ENCODE measurements at places on chromosomes 12 and 14.

- no peak for DNase-seq
These were observed 245.4 kb upstream of the DIO3 start for GRCh38 chr14:101315802-101316296.

DNA sequence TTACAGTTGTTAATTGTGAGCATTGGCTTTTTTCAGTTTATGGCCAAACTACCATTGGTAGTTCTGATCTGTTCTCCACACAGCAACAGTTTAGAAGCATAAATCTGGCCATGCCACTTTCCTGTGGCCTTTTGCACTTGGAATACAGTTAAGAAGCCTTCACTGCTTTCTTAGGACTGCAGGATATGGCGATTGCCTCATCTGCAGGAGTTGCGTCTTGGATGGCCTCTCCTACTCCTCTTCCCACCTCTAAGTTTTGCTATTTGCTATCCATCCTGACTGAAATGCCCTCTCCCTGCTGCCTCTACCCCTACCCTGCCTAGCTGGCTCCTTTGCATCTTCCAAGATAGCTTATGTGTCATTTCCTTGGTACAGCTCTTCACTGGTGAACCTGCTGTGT, 12.8 kb upstream of the BMAL2 start:
- no peak for DNase-seq

DNA sequence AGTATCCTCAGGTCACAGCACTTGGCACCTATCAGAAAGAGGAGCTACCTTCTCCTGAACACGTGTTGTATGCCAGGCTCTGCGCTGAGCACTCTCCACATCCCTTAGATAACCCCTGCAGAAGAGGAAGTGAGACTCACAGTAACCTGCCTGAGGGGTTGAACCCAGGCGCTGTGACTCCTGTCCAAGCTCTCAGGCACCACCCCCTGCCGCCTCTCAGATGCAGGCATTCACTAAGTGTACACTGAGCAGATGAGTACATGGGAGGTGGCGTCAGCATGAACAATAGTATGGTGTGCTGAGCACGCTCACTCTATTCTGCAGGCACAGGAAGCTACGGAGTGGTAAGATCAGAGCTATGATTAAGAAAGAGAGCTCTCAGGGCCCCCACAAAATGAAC, 21.0 kb upstream of the RIC8B start:
- no peak for DNase-seq

DNA sequence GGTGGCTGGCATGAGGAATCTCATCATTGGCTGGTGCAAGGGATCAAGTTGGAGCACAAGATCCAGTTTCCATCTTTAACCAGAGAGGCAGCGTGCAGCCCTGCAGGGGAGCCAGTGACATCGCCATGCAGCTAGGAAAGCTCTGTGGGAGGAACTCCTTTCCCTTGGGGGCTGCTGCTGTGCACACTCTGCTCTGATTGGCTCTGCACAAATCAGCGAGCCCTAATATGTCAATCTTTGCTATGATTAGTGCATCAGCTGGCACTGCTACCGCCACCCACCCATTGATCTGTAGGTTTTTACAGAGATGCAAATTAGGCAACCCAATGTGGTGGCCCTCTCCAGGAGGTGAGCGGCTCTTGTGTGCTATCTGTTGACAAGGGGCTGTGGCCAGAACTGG, 262.6 kb downstream of the PCNX1 start:
- DNase-seq = no peak

DNA sequence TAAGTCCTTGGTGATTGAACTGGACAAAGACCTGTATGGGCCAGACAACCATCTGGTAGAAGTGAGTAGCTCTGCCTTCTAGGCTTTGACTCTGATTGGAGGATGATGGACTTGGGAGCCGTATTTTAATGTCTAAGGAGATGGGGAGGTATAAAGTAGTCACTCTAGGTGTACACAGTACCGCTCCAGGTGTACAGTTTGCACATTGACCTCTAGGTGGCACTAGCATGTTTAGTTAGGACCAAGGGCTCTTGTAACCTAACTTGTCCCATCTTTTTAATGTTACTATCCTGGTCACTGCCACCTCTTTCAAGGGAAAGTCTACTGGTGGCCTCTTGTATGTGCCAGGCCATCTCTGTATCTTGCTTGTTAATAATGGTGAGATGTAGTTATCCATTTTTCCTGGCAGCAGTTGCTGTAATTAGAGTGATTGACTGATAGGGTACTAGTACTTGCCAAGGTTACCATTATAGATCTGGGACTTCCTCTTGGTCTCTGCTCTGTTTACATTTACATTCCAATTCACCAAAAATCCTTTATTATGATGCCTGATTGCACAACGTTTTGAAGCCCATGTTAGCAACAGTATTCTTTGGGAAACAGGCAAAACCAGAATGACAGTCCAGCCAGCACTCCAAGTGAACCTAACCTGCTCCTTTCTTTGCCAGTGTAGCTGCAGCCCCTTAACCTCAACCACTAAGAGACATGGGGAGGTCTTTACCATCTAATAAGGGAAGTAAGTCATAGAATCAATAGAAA, 3.6 kb downstream of the SMARCD1 start:
- DNase-seq = peak; percentile 61

DNA sequence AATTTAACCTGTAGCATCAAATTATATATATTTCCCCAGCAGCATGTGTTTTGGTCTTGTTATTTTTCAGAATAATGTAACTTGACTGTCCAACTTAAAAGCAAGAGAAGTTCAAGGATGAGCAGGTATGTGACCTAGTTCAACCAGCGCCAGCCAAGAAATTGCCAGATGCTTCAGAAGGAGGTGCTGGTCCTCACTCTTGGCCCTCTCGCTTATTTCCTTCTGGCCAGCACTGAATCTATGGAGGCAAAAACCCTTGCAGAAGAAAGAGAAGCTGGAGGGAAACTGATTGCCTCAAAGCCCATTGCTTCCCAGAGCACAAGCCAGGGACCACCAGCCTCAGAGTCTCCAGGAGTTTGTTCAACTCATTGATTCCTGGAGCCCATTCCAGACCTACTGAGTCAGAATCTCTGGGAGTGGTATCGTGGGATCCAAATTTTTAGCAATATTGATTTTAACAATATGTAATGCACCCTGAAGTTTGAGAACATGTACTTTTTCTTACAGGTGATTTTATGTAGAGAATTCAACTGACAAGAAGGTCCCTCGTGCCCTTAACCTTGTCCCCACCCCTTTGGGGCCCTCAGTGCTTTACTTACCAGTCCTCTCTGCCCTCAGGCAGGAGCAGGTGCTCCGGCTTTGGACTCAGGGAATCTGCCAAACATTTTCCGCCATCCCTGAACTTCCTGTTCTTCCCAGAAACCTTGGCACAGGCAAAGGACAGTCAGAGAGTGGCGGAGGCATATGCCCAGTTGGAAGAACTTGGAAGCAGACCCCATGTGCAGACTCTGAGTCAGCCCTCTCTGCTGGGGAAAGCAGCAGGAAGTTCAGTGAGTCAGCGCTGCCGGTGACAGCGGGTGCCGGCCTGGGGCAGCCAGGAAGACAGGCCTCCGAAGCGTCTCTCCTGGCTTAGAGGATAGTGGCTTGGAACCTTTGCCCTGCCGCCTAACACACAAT, 10.4 kb downstream of the BEST3 start:
- DNase-seq = peak; percentile 91

DNA sequence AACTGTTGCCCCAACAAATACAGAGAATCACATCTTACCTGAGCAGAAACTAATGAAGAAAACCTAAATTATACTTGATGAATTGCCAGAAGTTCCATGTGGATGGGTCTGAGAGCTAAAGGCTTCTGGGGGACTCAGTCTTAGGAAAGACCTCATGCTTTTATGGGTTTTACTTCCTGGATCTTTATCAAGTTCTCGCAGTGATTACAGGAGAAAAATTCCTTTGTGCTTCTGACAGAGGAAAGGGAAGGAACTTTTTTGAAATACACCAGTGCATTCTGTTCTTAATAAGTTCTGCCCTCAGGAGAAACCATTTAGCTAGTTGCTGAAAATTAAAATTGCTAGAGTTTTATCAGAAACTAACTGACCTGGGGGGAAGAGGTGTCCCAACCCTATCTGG, 203.9 kb upstream of the KITLG start:
- no peak for DNase-seq

DNA sequence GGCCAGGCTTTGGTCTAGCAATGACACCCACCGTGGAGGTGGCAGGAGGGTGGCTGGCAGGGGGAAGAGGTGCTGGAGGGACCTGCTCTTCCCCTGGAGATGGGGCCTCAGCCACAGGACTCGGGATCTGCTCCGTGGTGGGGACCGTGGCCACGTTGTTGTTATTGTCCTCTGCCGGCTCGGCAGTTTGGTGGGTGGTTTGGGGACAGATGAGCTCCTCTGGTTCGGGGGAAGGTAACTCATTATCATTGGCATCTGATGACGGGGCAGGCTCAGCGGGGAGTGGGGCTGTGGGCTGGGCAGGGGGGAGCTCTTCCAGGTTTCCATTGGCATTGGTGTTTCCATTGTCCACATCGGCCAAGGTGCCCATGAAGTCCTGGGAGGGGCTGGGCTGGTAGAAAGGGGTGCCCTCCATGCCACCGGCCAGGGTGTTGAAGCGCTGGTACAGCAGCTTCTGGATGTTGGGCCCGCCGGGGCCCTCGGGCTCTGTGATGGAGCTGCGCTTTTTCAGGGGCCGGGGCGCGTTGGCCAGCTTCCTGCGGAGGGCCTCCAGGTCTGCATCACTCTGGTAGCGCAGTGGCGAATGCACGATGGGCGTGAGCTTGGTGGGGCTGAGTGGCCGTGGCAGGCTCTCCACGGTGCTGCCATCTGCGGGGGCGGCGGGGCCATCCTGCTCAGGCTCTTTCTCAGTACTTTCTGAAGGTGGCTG, 24.3 kb downstream of the ZFYVE21 start:
- no peak for DNase-seq

DNA sequence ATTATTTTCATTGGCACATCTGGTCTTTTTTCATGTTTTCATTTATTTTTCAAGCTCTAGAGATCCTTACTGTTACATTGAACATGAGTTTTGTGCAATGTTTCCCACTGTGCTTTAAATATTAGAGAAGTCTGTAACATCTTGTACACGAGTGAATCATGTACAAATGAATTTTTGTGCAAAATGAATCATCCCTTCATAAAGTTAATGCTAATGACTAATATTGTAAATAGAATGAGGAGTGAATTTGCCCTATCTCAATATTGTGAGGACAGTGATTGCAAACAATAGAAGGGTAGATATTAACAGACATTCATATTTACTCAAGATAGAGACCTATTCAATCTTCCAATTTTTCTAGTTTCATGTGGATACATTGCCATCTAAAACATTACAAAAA, 463.3 kb upstream of the FOXG1 start:
- no peak for DNase-seq

DNA sequence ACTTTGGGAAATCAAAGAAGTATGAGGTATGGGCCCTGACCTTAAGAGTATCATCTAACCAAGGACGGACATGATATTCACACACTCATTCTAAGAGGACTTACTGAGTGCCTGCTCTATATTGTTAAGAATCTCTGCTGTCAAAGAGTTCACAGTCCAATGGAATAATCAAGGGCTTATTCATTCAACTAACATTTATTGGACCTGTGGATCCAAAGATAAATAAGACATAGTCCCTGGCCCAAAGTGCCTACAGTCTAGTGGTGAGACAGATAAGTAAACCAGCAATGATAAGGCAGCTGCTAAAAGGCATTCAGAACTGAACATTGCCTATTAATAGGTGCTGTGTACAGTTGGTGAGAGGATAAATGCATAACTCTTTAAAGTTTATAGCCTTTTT, 11.0 kb downstream of the WDR20 start:
- no peak for DNase-seq

DNA sequence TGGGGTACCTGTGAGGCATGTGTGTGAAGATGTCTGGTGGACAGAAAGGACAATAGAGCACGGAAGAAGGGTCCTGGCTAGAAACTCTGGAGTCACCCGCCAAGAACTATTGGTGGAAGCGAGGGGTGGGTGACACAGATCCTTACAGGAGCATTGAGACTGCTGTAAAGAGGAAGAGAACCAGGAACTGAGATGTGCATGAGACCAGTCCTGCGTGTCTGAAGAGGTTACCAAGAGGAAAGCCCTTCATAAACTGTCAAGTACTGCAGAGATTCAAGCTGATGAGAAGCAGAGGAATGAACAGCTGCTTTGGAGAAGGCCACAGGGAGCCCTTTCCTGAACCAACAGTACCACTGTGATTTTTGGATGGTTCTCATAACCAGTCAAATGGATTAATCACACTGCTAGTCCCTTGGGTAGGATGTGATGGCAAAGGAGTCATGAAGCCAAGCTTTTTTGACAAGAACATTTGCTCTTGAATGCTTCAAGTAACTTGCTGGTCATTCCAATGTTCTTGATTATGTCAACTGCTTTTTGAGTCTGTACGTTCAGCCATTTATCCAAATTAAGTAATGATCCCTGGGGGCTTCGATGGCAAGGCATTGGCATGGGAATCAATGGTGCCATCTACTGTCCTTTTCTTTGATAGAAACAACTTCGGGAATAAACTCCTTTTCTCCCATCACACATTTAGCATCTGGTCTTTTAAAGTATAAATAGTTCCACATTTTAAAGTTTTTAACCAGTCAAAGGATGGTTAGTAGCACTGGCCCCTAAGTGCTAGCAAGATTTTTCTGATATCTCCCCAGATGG, 42.9 kb downstream of the GPR135 start:
- no peak for DNase-seq

DNA sequence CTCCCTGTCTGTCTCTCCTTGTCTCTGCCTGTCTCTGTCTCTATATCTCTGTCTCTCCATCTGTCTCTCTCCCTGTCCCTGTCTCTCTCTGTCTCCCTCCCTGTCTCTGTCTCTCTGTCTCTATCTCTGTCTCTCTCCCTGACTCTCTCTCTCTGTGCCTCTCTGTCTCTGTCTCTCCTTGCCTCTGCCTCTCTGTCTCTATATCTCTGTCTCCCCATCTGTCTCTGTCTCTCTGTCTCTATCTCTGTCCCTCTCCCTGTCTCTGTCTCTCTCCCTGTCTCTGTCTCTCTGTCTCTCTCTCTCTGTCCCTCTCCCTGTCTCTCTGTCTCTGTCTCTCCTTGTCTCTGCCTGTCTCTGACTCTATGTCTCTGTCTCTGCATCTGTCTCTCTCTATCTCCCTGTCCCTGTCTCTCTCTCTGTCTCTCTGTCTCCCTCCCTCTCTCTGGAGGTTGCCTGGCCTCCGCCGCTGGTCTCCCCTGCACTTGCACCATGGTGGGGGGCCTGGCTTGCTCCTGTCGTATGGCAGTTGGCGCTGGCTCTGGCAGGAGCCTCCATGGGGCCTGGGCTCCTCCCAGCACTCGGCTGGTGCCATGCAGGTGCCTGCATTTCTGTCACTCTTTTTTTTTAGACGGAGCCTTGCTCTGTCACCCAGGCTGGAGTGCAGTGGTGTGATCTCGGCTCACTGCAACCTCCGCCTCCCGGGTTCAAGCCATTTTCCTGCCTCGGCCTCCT, 28.3 kb downstream of the MMP17 start:
- no peak for DNase-seq

DNA sequence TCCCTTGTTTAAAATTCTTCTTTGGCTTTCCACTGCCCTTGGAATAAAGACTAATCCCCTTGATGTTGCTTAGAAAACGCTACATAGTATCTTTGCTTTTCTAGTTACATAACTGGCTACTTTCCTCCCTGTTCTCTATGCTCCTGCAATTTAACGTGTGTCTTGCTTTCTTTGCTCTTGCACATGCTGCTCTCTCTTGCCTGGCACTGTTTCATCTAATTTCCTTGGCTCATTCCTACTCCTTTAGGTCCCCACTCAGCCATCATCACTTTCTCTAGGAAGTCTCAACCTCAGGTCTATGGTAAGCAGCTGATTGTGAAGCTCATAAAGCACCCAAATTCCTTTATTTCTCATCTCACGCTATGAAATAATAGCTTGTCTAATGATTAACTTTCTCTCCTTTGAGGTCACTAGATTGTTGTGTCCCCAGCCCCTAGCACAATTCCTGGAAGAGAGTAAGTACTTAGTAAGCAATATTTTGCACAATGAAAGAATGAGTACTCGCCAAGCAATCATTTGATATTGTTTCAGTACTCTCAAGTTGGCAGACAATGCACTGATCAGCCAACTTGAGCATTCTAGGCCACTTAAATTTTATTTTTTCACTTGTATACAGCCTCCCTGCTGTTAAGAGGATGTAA, 3.3 kb downstream of the ALDH6A1 start:
- DNase-seq = no peak
